ENCODE measurements at places on chromosomes 13 and 19.

DNA sequence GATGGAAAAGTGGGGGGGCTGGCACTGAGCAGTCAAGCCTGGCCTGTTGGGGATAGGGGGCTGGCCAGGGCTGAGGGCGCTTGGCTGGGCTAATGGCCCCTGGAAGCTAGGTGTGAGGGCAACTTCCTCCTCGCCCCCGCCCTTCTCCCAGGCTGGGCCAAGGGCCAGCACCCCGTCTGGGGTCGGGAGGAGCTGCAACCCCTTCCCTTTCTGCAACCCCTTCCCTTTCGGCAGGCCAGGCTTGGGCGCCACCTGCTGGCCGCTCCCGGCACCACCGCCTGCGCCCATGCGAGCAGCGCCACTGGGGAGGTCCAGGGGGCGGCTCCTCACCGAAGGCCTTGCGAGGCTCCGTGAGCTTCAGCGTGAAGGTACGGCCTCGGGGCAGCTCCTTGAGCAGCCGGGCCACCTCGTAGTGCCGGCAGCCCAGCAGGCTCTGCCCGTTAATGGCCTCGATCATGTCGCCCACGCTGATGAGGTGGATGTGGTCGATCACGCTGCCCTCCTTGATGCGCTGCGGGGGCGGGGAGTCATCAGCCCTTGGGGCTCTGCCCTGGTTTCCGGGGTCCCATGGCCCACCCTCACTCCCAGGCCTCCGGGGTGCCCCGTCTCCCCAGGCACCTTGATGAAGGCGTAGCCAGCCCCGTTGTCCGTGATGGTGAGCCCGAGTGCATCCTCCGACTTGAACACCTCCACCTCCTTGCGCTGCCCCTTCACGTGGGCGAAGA, 5.0 kb upstream of the PTGER1 start:
- no peak for DNase-seq

- DNase-seq: no peak
Observed at GRCh38 chr13:49336655-49337054, 88.9 kb downstream of the CDADC1 start.

- no peak for DNase-seq
Observed at GRCh38 chr19:27955485-27956480, 1257.2 kb downstream of the UQCRFS1 start.

GRCh38 chr13:35732565-35732964, 256.1 kb upstream of the MAB21L1 start:
- DNase-seq: no peak

DNA sequence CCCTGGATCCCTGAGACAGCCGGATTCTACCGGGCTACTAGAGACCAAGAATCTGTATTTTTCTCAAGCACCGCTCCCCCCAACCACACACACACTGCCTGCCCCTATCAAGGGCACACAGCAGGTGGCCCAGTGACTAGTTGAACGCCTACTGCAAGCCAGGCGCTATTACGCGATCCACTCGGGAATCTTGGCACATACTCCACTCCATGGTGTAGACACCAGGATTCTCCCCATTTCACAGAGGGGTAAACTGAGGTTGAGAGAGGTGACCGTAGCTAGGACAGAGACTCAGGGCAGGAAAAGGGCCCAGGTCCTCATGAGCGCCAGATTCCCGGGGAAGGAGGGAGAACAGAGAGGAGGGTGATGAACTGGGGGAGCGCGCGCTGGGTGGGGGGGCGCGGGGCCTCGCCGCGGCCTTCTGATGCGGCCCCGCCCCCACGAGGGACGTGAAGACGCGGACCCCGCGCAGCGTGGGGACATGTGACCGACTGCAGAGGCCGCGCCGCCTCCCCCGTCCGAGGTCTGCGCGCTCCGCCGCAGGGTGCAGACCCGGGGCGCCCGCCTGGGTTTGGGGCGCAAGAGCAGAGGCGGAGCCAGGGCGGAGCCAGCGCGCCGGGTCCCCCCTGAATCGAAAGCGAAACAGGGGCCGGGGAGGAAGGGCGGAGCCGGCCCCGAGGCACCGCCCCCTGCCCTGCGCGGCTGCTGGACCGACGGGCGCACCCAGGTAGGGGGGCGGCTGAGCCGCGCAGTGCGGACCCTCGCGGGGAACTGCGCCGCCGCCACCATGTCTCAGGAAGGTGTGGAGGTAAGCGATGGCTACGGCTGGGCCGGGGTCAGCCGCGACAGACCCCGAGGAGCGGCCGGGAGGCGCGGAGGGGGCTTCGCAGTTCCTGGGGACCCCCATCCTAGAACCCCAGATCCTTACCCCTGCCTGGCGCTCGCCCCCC, at the start of gene SHFL:
SHFL (plus strand) TSS at position 677 of the 950 bp plus-strand sequence; CDS start at position 788, 111 bp downstream.
- DNase-seq: no peak

DNA sequence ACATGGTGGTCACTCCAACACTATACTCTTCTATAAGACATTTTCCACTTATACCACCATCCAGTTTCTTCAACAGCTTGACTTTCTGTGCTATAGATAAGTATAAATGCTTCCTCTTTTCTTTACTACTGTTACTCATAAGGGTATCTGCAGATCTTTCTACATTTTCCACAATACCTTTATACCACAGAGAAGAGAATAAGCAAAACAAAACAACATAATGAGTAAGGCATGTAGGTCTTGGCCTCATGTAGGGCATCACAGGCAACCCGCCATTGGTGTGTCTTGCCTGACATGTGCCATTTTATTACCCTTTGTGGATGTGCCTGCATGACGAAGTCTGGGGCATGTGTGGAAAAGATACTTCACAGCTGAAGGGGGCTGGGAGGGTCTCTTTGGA, 265.3 kb upstream of the STARD13 start:
- no peak for DNase-seq

DNA sequence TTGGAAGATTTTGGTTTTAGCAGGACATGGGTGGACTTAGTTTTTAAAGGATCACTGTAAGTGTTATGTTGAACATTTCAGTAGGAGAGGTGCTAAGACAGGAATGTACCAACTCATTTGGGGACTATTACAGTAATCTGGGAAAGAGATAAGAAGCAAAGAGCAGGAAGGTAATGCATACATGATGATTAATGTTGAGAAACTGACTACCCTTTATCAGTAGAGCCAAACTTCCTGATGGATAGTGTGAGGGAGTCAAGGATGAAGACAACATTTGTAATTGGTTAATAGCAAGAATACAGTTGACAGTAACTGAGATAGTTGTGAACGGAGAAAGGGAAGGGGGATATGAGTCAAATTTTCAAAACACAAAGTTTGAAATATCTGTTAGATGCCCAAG, 421.9 kb upstream of the PRR20A start:
- no peak for DNase-seq

DNA sequence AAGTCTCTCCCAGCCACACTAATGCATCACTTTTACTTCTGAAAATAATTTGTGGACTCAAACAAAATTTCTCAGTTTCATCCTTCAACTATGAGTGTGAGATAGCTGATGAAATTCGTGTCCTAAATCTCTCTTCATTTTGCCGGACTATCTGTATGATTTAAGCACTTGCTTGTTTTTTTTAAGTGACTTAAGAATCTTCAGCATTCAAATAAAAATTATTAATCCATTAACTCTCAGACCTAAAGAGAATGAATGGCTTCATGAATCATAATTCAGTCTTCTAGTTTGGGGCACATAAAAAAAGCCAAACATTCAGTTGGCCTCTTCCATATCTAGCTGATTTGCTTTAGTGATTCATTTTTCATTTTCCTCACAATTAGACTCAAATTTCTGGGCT, 579.5 kb downstream of the DCT start:
- no peak for DNase-seq

- DNase-seq: no peak
Observed at GRCh38 chr13:89790696-89791095, 1556.8 kb upstream of the MIR17HG start.
